ENCODE measurements at places on chromosomes 5 and 9.

- no peak for DNase-seq
These were observed 49.4 kb downstream of the FNIP1 start for GRCh38 chr5:131747180-131748105.

DNA sequence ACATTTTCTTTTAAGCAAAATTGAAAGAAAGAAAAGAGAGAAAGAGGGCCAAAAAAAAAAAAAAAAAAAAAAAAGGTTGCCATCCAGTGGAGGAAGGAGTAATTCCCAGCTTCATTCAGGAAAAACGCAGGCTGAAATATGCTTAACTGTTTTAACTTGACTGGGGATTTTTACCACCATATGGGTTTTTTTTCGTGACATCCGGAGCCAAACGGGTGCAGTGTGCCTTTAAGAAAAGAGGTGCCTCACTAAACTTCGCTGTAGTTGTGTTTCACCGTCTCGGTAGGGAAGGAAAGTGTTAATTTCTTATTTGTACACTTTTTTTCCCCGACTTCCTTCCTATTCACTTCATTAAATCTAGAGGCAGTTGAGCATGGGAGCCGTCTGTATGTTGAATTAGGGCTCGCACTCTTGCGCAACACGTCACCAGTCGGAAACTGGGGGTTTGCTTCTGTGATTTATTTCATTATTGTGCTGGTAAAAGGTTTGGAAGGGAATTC lies 143.0 kb downstream of the SMARCA2 start:
- DNase-seq = no peak

DNA sequence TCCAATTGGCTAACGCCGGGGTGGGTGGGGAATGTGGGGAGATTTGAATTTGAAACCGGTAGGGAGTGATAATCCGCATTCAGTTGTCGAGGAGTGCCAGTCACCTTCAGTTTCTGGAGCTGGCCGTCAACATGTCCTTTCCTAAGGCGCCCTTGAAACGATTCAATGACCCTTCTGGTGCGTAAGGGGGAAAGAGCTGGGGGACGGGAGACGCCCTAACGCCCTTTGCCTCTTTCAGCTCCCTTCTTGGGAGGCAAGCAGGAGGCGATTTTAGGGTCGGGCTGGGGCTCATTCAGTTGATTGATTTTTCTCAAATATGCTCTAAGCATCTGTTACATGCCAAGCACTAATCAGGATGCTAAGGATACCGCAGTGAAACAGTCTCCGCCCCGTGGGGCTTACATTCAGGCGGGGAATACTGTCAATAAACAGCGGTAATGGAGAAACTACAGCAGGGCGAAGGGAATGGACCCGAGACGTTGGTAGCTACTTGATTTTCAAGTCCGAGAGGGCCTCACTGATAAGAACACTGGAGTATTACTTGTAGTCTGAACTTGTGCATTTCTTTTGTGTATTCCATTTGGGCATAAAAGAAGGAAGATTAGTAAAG lies at the start of gene HMMR:
Gene HMMR, plus strand, starts transcription at position 71 of the 610 bp plus-strand sequence. Its CDS starts 61 bp downstream, at position 132.
- no peak for DNase-seq

GRCh38 chr5:132297211-132297940 lies 3.2 kb downstream of the SLC22A4 start:
- DNase-seq = peak; percentile 46

- DNase-seq = no peak
These were observed 9.7 kb downstream of the SH3TC2 start for GRCh38 chr5:149053072-149053695.

GRCh38 chr5:66889056-66889455 lies 292.9 kb downstream of the MAST4 start:
- DNase-seq = no peak

- DNase-seq = peak; percentile 56
These were observed 64.1 kb downstream of the PLAC8L1 start for GRCh38 chr5:146041180-146041789.

GRCh38 chr5:78887384-78888118 lies 97.6 kb downstream of the ARSB start:
- no peak for DNase-seq

- no peak for DNase-seq
These were observed 146.5 kb downstream of the CD180 start for GRCh38 chr5:67050125-67050524.

- no peak for DNase-seq
These were observed 20.1 kb downstream of the CDK20 start for GRCh38 chr9:87954230-87954629.

DNA sequence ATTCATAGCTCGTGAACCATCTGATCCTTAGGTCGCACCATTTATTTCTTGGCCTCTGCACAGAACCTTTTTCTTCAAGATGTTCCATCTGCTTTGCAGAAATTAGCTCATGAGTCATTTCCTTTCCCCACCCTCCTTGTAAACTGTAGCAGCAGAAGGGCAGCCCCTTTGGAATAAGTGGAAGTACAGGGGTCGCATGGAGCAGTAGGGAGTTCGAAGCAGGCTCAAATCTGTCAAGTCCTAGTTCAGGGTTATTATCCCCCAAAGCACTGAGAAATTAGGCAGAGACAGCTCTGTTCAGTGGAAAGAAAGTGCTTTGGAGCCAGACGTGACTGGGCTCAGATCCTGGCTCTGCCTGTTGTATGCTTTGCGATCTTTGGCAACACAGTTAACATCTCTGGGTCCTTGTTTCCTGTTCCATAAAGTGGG lies 84.2 kb downstream of the SGCD start:
- DNase-seq = no peak

- no peak for DNase-seq
These were observed 551.8 kb upstream of the ZNF608 start for GRCh38 chr5:125298258-125298657.

- DNase-seq = no peak
These were observed 25.5 kb downstream of the PKD2L2 start for GRCh38 chr5:137914758-137915157.

GRCh38 chr9:117783828-117784227 lies 79.6 kb downstream of the TLR4 start:
- no peak for DNase-seq

GRCh38 chr5:173633304-173633703 lies 16.9 kb upstream of the BOD1 start:
- DNase-seq = no peak

DNA sequence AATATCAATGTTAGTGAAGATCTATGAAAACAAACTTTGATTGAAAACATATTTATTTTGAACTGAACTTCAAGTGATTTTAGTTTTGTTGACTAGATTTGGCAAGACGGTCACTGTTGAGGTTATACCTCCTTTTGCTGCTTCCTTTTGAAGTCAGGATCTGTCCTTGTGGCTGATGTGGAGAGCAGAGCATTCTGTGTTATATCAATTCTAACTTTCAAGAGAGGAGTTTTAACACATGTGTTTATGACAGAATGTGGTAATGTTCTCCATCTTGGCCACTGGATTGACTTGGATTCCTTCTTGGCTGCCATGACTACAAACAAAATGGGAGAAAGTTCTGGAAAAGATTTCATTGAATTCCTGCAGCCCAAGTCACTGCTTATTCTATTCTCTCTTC lies 104.0 kb upstream of the ACTBL2 start:
- DNase-seq = no peak

GRCh38 chr9:1154739-1155138 lies 104.6 kb downstream of the DMRT2 start:
- no peak for DNase-seq

DNA sequence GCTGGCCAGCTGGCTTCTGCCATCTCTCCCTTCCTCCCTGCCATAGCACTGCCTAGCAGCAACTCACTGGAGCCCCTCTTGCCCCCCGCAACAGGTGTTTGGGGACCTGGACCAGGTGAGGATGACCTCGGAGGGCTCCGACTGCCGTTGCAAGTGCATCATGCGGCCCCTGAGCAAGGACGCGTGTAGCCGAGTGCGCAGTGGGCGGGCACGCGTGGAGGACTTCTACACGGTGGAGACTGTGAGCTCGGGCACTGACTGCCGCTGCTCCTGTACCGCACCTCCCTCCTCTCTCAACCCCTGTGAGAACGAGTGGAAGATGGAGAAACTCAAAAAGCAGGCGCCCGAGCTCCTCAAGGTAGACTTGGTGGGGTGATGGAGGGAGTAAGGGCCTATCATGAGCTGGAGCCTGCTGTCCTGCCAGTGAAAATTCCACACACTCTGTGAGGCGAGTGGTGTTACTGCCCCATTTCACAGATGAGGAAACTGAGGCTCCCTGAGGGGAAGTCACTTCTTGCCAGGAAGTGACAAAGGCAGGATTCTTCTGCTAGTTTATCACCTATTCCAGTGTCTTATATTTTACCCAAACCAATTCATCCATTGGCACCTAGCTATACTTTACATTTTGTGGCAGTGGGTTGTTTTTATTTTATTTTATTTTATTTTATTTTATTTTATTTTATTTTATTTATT lies 10.1 kb downstream of the OLFML2A start:
- DNase-seq = peak; percentile 67

DNA sequence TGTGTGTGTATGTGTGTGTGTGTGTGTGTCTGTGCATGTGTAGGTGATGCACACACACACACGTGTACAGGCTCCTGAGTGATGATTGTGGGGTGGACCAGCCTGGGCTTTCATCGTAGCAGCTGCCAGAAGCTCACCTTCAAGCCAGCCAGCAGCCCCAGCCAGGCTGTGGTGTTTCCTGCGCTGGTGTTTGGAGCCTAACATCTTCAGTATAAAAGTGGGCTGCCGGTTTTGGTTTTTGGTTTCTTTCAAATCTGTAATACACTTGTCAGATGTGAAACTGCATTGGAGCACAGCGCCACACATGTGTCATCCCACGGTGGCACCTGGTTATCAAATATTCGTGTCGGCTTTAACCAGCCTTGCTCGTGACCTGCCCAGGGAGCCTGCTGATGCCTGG lies 114.2 kb downstream of the OLFM1 start:
- no peak for DNase-seq

- peak; percentile 68 for DNase-seq
These were observed 165.6 kb upstream of the FSTL4 start for GRCh38 chr5:133777951-133778350.

DNA sequence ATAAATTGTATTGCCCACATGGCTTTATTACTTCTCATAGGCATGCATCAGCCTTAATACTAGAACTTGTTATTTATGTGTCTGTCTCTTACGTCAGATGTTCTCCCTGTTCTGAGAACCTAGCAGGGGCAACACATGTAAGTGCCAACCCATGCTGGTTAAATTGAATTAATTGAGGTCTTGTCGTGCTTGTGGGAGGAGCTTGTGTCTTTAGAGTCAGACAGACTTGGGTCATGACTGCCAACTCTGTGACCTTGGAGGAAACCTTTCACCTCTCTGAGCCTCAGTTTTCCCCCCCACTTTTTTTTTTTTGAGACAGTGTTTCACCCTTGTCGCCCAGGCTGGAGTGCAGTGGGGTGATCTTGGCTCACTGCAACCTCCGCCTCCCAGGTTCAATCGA lies 2.2 kb upstream of the MEGF9 start:
- DNase-seq = no peak

DNA sequence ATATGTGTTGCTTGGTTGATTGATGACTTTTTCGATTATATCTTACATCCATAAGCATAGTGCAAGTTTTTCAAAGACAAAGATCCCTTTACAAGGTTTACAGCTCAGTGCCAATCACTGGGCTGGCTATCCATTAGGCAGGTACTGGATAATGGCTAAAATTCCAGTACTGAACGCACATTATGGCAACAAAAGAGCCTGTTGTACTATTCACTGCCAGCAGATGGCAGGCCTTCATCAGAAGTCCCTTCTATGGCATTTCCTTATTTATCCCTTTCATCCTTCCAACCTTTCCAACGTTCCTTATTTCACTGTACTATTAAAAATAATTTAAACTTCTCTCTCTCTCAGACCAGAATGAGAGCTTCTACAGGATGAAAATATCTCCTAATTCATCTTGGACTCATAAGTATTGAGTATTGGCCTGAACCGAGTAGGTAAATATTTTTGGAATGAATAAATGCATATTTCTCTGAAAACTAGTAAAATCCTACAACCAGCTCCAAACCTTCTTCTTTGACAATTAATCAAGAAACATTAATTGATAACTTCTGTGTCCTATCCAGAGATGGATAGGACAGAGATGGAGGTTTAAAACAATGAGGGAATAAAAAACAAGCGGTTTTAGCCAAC lies 6.7 kb upstream of the WNT8A start:
- DNase-seq = no peak

DNA sequence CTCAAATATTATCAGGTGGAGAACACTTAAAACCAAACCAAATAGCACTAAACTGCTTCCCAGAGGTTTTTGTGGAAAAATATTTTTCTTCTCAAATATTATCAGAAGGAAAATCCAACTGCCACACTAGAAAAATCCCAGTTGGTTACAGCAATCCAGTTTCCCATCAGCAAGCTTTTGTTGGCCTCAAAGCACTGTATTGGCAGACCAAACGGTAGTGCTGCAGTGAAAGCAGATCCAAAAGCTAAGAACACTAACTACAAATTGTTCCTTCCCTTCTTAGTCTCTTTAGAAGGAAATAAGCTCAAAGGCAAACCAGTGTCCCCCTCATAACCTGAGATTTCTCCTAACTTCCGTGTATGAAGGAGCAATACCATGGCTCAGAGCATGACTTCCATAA lies 105.3 kb downstream of the TRIM36 start:
- no peak for DNase-seq

DNA sequence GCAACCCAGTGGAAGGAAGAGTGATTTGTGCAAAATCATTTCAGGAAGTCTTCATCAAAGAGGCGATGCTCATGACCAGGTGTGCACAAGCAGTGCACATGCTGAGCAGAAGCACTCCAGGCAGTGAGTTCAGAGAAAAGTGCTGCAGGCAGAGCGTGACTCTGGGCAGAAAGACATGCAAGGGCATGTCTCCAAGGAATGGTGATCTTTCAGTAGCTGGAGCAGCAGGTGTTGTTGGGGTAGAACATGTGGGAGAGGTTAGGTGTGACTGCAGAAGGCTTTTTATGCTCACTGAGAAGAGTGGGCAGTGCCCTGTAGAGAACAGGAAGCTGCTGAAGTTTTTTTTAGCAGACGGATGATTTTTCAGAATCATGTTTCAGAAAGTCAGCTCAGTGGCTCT lies 545.4 kb upstream of the TLE4 start:
- DNase-seq = no peak

DNA sequence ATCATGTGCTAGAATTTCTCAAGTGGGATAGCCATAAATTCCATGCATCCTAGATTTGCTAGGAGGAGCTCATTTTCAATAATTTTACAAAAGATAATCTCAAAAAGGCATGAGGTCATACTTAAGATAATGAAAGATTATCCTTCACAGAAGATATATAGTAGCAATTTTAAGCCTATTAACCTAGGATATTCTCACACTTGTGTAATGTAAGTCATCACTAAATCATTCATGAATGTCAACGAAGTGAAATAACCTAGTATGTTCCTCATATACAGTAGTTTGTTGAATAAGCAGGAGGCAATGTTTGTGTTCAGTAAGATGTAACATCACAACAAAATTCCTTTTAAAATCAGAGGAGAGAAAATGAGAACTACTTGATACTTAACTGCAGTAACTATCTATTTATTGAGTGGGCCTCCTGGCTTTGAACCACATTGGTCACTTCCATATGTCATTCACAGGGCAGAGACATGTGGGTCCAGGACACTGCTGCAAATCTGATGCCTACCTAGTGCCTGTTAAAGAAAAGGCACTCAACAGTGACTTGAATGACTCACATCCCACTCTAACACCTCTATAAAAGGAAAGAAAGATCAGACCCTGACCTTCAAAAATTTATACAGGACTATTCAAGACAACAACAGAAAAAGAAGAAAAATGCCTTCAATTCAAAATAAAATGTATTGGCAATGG lies 8.2 kb downstream of the LIFR start:
- DNase-seq = no peak

GRCh38 chr9:107597743-107598217 lies 108.2 kb upstream of the KLF4 start:
- no peak for DNase-seq

- DNase-seq = no peak
These were observed 20.1 kb downstream of the SREK1 start for GRCh38 chr5:66164044-66164790.

Data from osteocyte (in vitro differentiated cells).